ENCODE measurements at places on chromosomes 7 and 10.

DNA sequence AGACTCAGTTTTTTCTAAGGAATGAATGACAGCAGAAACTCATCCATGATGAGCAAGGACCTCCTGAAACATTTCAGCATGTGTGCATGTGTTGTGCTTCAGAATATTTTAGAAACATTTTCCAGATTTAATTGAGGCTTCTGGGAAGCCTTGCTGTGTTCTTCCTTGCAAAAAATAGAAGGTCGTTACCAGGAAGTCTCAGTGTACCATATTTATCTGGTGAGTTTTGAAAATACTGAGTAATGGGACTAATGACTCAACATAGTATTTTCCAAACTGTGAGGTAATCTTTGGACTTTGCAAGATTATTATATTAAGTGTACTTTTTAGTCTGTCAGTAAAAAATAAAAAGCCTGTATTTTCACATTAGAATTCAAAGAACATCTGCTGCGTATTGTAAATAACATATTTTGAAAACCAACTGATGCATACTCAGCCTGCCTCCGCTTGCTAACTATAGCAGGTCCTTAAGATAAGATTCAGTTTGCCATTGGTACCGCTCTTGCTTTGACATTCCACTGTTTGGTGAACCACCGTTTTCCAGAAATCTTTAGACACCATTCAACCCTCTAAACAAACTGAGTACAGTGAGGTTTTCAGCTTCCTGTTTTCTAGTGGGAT, 739.6 kb upstream of the GALNT17 start:
- DNase-seq, result no peak

DNA sequence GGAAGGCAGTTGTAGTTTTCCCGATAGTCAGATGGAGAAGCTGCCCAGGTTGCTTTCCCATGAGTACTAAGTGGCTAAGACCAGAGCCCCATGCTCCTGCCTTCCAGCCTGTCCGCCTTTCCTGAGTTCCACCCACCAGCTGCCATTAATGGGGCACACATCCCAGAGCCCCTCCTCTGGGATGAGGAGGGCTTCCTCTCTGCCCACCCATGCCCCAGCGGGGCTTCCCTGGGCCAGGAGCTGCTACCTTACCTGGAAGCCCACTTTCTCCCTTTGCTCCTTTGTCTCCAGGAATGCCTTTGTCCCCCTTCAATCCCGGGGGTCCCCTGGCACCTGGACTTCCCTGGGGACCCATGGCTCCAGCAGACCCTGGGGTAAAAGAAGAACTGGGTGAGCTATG, 7.8 kb downstream of the SFTPD start:
- no peak for DNase-seq

GRCh38 chr7:73717991-73718405, 1.5 kb downstream of the STX1A start:
- DNase-seq, result peak; percentile 80

GRCh38 chr7:13262929-13263530, 575.6 kb downstream of the ARL4A start:
- no peak for DNase-seq

GRCh38 chr10:84331091-84331490, 2.7 kb downstream of the CCSER2 start:
- DNase-seq, result no peak

GRCh38 chr7:134701272-134701671, 54.6 kb downstream of the BPGM start:
- DNase-seq, result no peak

GRCh38 chr7:37344886-37345579, 103.6 kb downstream of the ELMO1 start:
- DNase-seq, result no peak

GRCh38 chr10:132446661-132447445, 49.9 kb downstream of the PWWP2B start:
- peak; percentile 87 for DNase-seq

DNA sequence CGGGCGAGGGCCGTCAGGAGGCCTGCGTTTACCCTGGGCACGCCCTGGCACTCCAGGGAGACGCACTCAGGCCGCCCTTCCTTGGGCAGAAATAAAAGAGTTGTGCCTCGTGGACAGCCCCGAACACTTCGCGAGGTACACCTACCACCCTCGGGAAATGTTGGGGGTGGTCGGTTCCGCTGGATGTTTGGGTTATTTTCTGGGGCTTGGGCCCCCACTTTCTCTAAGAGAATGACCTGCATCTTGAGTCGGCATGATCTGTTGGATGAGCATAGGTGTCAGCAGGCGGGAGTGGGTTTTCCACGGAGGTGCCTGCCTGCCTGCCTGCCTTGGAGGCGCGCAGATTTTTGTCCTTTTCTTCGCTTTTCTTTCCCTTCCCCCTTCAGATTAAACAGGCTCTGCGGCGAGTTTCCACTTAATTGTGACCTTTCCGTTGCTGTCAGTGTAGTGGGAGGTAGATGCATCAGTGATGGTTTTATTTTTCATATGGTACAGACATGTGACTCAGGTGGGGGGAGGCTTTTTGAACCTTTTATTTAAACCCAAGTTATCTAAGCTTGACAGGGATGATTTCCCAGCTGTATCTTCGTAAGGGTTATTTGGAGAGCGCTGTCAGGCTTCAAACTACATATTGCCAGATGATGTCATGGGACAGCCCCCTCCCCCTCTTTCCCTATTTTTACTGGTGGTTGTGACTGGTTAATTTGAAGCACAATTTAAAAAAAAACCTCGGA, 661 bp downstream of the HECTD2 start:
- peak; percentile 16 for DNase-seq

DNA sequence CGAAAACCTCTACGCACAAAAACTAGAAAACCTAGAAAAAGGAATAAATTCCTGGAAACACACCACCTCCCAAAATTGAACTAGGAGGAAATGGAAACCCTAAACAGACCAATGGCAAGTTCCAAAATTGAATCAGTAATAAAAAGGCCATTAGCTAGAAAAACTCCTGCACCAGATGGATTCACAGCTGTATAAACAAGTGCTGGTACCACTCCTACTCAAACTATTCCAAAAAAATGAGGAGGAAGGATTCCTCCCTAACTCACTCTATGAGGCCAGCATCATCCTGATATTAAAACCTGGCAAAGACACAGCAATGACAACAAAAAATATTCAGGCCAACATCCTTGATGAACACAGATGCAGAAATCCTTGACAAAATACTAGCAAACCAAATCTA, 228.2 kb downstream of the CHRM2 start:
- no peak for DNase-seq
